Stimulated activated naive CD4-positive, alpha-beta T cell treated with Interleukin-2 at 50 U/mL for 16 hours (primary cell): ENCODE measurements at places on chromosomes 7 and 10.

DNA sequence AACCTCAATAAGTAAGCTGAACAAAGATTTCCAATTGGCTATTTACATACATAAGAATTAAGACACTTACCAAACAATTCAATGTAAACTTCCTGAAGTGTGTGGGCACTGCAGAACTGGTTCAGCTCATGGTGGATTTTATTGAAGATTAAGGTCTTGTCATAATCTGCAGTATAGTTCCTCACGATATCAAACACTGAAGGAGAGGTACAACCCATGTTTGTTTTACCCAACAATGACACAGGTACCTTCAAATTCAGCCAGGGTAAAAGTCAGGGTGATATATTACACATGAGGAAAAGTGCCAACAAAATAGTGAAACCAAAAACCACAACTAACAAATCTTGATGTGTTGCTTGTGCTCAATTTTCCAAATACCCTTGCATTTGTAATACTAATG, 10.0 kb downstream of the ERLIN1 start:
- DNase-seq: no peak

DNA sequence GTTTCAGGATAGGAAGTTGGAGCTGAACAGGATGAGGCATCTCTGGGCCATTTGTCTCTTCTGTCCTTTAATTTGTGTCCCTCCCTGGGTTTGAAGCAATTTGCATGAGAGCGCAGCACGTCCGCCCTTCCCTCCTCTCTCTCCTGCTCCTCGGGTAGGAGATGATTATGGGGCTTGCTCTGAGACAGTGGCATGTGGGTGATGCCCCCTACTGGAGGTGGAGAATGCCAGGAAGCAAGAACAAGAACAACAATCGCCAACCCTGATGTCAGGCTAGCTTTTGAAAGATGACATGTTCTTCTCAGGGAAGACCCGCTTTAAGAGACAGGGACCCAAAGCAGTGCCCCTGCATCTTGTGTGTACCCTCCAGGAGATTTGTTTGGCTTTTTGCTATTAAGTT, 63.9 kb upstream of the LOXL4 start:
- DNase-seq: no peak

DNA sequence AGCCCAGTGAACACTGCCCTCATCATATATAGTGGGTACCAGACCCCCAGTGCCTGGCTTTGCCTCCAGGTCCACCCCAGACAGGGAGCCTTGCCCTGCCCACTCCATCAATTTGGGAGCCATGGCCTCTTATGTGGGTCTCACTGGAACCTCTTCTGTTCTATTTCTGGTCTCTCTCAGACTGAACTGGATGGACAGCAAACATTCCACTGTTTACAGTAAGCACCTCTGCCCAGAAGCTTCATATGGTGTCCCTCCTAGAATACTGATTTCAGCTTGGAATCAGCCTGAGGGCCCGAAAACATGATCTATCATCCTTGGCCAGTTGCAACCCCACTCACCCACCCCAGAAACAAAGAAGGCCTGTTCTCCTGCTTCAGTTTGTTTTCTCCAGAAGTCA, 81.0 kb upstream of the SLF2 start:
- DNase-seq: no peak

DNA sequence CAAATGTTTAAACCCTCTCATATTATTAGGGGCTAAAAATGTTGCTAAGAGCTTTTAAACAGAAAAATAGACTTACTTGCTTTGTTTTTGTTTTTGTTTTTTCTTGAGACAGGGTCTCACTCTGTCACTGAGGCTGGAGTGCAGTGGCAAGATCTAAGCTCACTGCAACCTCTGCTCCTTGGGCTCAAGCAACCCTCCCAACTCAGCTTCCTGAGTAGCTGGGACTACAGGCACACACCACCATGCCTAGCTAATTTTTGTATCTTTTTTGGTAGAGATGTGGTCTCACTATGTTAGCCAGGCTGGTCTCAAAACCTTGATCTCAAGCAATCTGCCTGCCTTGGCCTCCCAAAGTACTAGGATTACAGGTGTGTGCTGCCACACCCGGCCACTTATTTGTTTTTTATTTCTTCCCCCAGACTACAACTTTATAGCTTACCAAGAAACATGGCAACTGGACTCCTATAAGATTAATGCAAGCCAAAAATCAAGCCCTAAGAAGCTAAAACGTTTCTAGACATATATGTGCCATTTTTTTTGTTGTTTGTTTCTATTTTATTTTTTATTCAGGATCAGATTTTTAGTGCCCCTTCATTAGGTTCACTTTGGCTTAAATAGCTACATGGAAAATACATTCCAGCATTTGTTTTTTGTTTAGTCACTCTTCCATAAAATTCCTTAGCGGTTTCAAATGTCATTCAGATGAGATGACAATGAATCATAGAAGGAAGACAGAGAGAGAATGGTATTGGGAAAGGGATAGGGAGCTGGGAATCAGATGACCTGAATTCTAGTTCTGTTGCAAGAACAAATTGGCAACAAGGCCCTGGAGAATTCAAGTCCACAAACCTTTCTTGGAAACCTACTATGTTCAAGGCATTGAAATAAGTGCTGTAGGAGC, 163.4 kb upstream of the MKLN1 start:
- no peak for DNase-seq

DNA sequence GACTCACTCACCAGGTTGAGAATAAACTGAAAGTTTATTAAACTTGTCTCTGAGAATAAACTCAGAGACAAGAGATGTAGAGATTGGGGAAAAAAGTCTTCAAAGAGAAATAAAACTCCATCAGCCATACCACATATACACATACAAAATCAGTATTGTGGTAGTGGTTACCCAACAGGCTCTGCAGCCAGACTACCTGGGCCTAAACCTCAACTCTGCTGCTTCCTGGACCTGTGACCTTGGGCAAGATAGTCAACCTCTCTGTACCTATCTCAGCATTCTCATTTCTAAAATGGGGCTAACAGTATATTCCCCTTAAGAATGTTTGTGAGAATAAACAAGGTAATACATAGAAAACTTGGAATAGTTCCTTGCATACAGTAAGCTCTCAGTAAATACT, 15.3 kb downstream of the TPK1 start:
- no peak for DNase-seq

DNA sequence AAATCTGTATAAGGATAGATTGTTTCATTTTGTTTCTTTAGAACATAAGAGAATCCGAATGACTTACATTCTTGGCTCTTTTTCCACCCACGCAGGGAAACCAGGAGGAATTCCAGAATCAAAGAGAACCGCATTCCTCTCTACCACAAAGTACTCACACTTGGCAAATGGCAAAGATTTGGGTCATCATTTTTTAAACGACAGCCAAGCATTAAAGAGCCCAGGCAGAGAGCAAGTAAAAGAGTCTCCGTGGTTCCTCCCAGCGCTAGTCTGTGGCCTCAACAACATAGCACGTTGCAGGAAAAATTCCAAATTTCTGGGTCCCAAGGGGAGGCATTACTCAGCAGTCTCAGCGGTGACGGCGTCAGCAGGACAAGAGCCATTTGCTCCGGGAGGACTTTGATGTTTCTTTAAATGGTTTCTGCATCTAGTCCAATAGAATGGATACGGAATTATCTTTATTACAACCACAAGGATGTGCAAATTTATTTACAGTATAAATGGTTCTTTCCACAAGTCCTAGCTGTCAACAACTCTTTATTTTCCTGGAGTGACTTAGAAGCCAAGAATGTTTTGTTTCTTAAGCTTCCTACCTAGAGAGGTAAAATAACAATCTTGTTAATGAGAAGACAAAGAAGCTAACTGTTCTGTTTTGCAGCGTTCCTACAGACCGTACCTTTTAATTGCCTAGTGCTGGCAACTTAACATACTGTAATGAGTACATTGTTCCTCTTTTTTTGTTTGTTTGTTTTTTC, 232.5 kb downstream of the SKIDA1 start:
- DNase-seq: no peak

GRCh38 chr10:68428396-68429104, 21.5 kb upstream of the RUFY2 start:
- no peak for DNase-seq
